ENCODE measurements at places on chromosomes 5 and 9.

DNA sequence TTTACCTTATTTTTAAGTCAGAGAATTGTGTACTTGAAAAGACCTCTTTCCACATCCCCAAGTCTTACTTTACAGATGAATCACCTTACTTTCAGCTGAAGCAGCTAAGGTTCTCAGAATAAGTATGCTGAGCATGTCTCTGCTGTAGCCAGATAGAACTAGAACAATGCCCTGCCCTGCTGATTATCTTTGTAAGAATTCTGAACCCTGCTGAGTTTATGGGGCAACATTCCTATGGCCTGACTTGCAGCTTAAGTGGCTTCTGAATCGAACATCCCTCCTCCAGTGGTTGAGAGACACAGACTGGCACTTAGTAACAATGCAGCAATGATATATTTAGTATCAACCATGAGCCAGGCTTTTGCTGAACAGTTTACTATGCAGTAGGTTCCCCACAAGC is 592.0 kb upstream of the WWC1 start:
- DNase-seq: no peak

DNA sequence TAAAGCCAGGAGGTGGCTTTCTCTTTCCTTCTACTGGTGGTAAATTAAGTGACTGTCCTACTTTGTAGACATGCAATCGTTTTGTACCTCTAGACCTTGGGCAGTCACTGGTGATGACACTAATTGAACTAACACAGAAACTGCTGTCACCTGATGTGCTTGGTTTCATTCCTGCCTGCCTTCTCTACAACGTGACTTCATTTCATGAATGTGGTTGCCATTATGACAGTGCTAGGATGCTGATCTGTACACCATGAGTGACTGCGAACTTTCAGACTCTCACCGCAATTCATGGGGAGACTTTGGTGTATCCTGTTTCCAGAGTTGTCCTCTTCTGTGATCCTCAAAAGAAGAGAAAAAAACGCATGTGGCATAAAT is 47.5 kb downstream of the UBE2QL1 start:
- no peak for DNase-seq

- no peak for DNase-seq
These were observed 139.1 kb upstream of the MAP3K1 start for GRCh38 chr5:56676091-56676768.

DNA sequence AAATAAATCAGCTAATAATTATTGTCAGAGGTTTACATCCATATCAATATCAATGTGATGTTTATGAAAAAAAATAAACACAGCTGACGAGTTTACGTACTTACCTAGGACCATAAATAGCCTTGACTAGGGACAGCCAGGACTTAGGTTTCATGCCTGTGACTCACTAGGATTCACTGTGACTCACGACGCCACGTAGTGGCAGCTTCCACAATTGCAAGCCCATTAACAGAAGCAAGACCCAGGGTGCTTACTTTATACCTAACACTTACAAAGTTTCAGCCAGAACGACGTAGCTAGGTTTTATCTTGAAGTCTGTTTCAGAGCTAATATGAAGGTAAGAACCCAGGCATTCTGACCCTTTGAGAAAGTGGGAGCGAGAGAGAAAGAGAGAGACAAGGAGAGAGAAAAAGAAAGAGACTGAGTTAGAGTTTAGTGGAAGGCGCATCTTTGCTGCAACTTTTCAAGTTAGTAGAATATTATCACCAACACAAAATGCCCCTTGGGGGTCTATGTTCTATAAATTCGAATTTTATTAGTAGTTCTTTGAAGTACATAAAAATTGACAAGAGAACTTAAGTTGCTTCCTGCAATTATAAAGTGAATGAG is 191.2 kb downstream of the GNA14 start:
- peak; percentile 83 for DNase-seq

DNA sequence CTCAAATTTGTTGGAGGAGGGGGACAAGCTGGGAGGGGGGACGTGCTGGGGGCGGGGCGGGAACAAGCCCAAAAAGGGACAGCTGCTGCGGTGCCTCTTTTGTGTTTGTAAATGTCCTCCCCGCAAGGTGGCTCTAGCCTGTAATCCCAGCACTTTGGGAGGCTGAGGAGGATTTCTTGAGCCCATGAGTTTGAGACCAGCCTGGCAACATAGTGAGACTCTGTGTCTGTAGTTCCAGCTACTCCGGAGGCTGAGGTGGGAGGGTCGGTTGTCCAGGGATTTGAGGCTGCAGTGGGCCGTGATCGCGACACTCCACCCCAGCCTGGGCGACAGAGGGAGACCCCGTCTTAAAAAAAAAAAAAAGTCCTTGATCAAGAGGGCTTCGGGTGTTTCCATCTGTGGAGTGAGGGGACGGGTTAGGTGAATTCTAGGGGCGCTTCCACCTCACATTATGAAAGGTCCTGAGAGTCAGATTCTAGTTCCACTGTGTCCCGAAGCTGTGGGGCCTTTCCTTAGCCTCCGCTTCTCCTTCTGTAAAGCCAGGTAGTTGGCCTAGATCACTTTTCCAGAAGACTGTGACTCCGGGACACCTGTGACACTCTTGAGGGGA is 779 bp upstream of the CTNNA1 start:
- peak; percentile 52 for DNase-seq

DNA sequence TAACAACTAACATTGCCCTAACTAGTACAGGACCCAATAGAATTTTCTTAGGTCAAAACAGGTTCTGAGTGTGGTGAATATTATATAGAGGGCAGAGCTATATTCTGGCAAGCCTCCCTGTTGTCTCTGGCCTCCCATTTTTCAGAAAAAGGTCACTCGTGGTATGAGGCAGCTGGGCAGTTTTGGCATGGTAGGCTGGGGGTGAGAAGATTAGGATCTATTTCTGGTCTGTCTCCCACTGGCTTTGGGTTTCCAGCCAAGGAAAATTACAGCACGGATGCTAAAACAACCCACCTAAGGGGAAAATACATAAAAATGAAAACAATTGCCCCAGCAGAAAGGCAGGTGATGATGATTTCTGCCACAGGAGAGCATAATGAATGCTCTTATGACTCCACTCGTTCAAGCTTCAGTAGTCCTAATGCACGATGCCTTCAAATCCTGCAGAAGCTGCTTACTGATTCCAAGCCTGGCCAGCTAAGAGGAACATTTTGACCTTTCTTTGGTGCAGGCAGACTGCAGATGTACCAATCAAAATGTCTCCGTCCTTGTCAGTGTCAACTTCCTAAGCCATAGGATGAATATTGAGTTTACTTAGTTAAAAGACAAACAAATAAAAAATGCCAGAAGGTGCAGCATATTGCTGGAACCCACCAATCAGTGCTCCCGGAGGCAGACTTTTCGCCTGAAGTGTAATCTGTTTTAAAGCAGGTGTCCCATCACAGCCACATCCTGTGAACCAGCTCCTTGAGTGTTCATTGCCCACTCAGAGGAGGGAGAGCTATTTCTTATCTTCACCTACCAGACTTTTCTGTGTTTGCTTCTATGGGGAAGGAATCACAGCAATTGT is 435.4 kb downstream of the ZSWIM6 start:
- no peak for DNase-seq

GRCh38 chr5:164115420-164115819 is 610.0 kb downstream of the MAT2B start:
- no peak for DNase-seq

DNA sequence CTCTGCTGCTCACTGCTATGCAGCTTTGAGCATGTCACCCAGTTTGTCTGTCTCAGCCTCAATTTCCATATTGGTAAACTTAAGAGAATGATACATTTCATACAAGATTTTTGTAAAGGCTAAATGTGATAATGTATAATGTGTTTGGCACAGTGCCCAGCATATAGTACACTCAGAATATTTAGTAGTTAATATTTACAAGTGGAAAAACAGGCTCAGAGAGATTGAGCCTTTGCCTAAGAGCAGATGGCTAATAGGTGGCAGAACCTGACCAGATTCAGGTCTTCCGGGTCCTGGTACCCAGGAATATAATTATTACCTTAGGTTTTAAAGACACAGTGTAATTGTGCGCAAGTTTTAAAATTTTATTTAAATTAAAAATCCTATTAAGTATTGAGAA is 46.8 kb upstream of the KIAA1958 start:
- no peak for DNase-seq

DNA sequence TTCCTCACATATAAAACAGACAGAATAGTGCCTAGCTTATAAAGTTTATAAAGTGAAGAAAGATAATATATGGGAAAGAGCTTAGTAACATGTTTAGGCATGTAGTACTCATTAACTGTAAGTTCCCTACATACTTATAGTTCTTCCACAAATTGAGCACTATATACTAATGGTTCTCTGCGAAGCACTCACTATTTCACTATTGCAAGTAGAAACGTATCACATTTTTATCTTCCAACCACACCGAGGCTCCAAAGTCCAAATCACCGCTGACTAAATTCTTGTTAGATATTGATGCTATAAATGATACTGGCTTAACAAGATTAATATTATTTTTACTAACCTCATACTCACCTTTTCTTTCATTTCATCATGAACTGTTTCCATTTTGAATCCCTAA is 61.0 kb downstream of the FBXW11 start:
- DNase-seq: no peak

GRCh38 chr9:108933231-108933717 is 650 bp downstream of the ELP1 start:
- DNase-seq: no peak

GRCh38 chr5:175336781-175337180 is 107.2 kb downstream of the DRD1 start:
- no peak for DNase-seq

- DNase-seq: no peak
These were observed 197.9 kb downstream of the CFAP90 start for GRCh38 chr5:7653046-7653445.

GRCh38 chr5:32709750-32710549 is 1.2 kb upstream of the NPR3 start:
- DNase-seq: peak; percentile 83

GRCh38 chr9:98488571-98489312 is 220.0 kb downstream of the GABBR2 start:
- no peak for DNase-seq

- no peak for DNase-seq
These were observed 901.9 kb upstream of the WWC1 start for GRCh38 chr5:167389537-167389936.

GRCh38 chr5:31113101-31113500 is 80.4 kb upstream of the CDH6 start:
- no peak for DNase-seq

- no peak for DNase-seq
These were observed 72.5 kb upstream of the SMIM23 start for GRCh38 chr5:171713152-171713551.

GRCh38 chr9:74735761-74736160 is 152.0 kb downstream of the TRPM6 start:
- DNase-seq: no peak

- no peak for DNase-seq
These were observed 276.6 kb downstream of the MAST4 start for GRCh38 chr5:66872736-66873331.

DNA sequence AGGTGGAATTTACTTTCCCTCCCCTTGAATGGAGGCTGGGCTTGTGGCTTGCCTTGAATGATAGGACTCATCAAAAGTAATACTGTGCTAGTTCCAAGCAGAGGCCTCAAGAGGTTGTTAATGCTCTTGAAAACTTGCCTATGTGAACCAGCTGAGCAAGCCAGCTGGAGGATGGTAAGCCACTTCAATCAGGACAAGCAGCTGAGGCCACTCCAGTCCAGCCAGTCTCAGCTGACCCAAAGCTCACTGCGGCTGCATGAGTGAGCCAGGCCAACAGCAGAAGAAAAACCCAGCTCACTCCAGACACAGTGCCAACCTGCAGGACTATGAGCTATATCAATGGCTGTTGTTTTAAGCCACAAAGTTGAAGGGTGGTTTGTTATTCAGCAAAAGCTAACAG is 182.8 kb downstream of the MCTP1 start:
- no peak for DNase-seq

GRCh38 chr5:120446068-120446492 is 18.0 kb upstream of the PRR16 start:
- DNase-seq: no peak

GRCh38 chr9:35253075-35253474 is 91.3 kb downstream of the UNC13B start:
- no peak for DNase-seq

DNA sequence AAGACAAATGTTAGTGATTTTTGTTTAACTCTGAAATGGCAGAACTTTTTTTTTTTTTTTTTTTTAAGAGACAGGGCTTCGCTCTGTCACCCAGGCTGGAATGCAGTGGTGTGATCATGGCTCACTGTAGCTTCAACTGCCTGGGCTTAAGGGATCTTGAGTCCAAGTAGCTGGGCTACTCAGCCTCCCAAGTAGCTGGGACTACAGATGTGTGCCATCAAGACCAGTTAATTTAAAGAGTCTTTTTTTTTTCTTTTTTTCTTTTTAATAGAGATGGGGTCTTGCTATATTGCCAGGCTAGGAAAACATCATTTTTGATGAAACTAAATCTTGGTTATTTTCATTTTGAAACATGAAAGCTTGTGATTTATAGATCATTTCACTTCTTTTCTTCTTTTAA is 91.6 kb upstream of the PTCH1 start:
- DNase-seq: no peak

DNA sequence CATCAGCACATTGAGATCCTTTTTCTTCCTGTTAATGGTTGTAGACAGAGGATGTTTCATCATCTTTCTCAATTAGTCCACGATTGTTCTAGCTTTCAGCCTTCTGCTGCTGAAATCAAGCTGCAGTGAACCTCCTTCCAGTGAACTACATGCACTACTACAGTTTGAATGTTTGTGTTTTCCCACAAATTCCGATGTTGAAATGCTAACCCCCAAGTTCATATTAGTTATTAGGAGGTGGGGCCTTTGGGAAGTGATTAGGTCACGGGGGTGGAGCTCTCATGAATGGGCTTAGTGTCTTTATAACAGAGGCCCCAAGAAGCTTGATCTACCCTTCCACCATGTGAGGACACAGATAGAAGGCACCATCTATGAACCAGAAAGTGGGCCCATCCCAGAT is 32.9 kb downstream of the NSG2 start:
- no peak for DNase-seq

- no peak for DNase-seq
These were observed 275.8 kb upstream of the ADRA1B start for GRCh38 chr5:159640446-159640845.

GRCh38 chr9:119369680-119370366 is 588 bp upstream of the BRINP1 start:
- DNase-seq: no peak

DNA sequence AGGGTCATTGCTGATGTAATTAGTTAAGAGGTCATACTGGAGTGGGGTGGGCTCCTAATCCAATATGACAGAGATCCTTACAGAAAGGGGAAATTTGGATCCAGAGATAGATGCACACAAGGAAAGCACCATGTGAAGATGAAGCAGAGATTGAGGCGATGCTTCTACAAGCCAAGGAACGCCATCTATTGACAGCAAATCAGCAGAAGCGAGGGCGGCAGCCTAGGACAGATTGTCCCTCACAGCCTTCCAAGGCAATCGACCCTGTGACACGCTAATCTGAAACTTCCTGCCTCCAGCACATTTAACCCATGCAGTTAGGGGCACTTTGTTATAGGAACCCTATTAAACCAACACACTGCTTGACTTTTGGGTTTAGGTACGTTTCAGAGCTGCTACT is 285.1 kb upstream of the DAP start:
- DNase-seq: no peak

GRCh38 chr9:90999425-91000397 is 198.1 kb downstream of the SYK start:
- no peak for DNase-seq

- no peak for DNase-seq
These were observed 333.7 kb downstream of the CWC27 start for GRCh38 chr5:65102371-65102975.

- DNase-seq: no peak
These were observed 2.4 kb downstream of the MYORG start for GRCh38 chr9:34374339-34374738.

Data from right forelimb (tissue), 1 donor.